ENCODE measurements at places on chromosomes 4 and X.

DNA sequence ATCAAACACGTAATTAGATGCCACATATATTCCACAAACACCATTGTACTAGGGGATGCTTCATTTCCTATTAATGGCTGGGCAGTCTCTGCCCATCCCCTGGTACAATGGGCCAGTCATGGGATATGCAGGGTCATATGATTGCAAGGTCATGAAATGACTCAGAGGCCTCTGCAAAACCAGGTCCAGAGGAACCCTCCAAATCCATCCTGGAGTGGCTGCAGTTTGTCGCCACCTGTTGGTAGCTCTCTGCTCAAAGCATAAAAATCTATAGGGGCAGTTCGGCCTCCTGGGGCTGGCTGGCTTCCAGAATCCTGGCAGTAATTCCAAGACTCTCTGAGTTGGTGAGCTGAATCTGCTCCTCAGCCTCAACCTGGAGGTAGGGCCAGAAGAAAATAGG is 22.9 kb upstream of the PUDP start:
- DNase-seq, result peak; percentile 45

DNA sequence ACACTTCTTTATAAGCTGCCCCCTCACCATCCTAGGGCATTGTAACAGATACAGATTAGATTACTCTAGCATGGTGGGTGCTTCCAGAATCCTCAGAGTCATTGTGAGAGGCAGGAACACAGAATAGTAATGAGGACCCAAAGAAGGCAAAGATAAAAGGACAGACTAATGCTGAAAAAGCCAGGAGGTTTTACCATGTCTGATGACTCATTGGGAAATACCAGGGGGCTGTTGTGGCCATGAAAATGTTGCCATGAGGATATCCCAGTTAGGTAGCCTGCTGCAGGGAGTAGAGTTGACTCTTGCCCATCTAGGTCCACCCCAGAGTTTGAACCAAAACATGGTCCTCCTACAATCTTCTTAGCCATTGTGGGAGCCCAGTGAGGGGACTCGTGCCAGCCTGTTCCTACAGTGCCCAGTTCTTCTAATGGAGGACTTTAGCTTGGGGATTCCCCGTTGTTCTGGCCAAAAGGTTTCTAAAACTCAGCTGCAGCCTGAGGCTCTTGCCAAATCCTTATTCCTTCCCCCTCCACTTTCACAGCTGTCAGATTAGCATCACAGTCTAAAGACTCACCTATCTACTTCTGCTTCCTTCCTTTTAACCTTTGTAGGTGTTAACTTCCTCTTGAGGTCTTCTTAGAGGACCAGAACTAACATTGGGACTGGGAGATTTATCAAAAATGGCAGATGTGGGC is 586.0 kb upstream of the AADAT start:
- no peak for DNase-seq

GRCh38 chrX:11665168-11666111 is at the start of gene ARHGAP6:
ARHGAP6 (minus strand) TSS chrX:11665920; CDS start chrX:11664828, 1,092 bp downstream.
- peak; percentile 82 for DNase-seq

- DNase-seq, result no peak
Observed at GRCh38 chrX:72609313-72609712, 36.7 kb upstream of the HDAC8 start.

DNA sequence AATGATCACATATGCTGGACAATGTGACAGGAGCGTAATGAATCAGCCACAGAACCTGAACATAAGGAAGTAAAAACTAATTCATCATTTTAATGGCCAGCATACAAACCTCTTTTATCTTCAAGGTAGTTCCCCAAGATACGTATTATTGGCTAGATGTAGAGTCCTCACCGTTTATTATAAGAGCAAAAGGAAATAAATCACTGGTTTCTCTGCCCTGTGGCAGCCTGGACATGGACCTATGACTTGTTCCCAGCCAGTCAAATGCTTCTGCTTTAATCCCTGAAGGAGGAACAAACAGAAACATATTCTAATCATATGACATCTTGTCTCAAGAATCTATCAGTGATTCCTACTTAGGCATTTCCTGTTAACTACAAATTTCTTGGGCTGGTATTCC is 86.8 kb upstream of the FAM241A start:
- no peak for DNase-seq

DNA sequence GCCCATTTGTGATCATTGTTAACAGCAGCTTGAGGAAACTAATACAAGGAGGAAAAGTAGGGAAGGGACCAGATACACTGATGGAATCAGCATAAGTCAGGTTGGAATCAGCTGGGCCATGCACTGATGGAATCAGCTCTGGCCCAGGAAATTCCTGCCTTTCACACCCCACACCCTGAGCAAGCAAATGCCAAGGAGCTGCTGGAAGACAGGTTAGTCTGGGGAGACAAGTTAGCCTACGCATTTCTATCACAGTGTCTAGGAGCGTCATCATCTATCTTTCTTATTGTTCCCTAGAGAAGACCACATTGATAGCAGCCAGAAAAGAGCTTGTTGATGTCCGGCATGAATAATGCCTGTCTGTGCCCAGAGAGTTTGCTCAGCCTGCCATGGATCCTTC is 16.2 kb upstream of the CEP135 start:
- DNase-seq, result no peak

DNA sequence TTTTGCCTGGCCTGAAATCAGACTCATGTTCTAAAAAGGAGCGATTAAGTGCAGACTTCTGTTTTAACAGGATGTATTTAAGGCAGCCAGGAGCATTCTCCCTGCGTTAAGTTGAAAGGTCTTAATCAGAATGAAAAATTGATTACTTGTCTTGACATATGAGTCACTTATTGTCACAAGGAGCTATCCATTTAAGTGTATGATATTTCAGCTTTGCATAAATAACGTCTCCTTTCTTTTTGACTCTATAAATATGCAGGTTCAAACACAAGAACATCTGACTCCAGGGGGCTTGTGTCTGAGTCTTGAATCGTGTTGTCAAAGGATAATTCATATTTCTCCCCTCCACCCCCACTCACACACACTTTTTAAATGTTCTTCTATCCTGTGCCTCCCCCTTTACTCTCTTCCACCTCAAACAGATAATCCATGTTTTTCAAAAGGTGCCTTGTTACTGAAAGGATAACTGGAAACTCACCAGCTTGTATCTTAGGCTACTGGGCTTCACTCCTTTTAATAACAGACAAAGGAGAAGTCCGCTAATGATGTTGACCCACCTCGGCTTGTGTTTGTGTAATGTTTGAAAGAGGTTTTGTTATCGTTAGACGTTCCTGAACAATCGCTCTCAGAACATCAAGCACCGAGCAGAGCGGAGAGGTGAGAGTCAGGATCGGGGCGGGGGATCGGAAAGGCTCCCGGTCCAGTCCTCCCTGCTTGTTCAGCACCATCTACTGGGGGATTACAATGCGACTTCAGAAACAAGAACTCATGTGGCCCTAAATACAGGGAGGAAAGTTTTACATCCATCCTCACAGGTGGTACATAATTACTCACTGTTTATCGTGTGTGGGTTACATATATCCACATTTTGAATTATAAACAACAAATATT is 107.5 kb upstream of the RPL34 start:
- DNase-seq, result peak; percentile 56

All from H7 (cell line).